ENCODE measurements at places on chromosomes 3 and 15.

DNA sequence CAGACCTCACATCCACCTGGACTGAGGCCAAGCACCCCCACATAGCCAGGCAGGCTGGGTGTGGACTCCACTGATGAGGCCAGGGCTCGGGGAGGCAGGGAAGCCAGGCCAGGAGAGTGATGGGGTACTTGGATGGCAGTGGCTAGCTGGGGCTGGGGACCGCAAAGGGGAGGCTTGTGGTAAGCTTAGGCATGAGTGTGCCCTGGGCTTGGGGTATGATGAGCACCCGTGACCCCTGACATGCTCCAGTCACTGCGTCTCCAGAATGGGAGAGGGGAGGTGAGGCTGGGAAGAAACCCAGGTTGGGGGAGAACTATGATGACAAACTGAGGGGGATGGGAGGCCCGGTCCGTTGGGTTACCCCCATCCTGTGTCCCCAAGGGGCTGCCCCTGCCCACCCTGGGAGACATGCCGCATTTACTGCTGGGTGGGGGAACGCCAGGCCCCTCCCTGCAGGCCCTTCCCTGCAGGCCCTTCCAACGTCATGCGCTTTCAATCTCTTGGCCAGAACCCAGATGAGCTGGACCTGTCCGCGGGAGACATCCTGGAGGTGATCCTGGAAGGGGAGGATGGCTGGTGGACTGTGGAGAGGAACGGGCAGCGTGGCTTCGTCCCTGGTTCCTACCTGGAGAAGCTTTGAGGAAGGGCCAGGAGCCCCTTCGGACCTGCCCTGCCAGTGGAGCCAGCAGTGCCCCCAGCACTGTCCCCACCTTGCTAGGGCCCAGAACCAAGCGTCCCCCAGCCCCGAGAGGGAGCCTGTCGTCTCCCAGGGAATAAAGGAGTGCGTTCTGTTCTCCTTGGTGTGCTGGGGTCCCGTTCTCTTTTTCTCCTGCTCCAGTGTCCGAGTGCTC lies 34.1 kb downstream of the TSPAN3 start:
- no peak for DNase-seq

DNA sequence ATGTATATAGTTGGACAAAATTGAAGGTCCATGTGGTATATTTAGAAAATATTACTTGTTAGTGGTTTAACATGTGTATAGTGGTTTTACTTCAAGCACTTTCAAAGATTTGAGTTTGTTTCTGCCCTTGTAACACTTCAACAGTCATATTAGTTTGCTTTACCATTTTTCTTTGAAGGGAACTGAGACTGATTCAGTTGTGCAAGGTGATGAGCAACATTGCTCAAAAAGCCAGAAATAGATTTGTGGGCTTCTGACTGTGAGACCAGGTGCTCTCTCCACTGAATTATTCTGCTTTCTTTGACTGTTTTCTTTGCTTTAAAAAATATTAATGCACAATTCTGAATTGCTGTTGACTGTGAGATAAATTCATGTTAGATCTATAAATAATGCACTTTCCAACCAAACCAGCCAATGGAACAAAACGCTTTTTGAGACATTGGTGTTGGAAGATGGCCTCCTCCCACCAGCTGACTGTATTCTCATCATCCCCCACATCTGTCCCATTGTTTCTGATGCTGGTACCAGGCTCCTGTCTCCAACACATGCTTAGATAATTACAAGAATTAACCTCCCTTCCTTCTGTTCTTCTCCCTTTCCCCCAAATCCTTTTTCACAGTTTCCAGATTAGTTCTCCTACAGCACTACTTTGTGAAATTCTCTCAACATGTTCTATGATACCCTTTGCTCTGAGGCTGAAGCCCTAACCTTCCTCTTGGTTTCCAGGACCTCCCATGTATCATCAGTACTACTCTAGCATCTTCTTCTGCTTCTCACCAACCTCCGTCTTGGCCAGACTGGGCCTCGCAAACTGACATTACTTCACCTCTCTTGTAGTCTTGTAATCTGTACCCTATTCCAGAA lies 27.9 kb downstream of the PLCL2 start:
- no peak for DNase-seq

DNA sequence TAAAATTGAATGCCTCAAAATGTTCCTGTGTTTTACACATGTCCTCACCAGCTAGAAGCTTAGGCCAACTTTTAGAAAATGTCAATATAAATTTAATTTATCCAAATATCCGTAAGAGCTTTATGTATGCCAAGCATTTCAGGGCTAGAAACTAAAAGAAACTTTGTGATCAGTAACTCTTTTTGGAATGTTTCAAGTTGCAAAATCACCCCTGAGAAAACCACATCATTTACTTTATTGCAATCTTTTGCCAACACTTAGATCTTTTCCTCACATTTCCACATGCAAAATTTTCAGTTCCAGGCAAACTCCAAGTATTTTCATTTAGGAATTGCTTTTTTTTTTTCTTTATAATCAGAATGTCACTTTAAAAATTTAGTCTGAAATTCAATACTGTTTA lies 20.1 kb upstream of the IGF1R start:
- no peak for DNase-seq

GRCh38 chr3:130412991-130413560 lies 67.6 kb downstream of the COL6A5 start:
- no peak for DNase-seq

DNA sequence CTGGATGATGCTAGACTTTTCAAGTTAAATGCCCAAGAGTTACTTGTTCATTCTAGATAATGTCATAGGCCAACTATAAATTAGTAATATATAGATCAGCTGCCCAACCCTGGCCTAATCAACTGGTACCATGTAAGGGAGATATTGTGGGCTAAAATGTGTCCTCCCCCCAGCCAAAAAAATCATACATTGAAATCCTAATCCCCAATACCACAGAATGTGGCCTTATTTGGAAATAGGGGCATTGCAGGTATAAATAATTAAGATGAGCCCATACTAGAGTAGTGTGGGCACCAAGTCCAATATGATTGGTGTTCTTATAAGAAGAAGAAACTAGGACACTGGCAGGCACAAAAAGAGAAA lies 92.5 kb downstream of the RPL22L1 start:
- no peak for DNase-seq

DNA sequence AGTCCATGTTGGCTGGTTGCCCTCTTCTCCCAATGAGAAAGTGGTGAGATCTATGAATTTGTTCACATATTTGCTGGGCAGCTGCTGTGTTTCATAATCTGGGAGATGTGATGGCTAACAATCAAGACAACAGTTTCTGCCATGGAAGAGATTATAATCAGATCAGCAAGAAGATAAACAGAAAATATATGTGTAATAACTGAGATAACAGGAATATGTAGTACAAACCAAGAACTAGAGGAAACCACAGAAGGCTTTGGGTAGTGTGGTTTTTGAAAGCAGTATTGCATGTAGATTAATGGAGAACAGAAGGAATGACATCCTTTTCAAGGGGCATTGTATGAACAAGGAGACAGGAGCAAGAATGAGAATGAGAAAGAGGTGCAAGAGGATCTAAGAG lies 12.2 kb upstream of the CSTA start:
- DNase-seq = no peak

Measured in iPS-NIHi11 (cell line).